ENCODE measurements at places on chromosomes 3 and 15.

GRCh38 chr3:195162033-195162669 is 108.8 kb downstream of the XXYLT1 start:
- no peak for DNase-seq

DNA sequence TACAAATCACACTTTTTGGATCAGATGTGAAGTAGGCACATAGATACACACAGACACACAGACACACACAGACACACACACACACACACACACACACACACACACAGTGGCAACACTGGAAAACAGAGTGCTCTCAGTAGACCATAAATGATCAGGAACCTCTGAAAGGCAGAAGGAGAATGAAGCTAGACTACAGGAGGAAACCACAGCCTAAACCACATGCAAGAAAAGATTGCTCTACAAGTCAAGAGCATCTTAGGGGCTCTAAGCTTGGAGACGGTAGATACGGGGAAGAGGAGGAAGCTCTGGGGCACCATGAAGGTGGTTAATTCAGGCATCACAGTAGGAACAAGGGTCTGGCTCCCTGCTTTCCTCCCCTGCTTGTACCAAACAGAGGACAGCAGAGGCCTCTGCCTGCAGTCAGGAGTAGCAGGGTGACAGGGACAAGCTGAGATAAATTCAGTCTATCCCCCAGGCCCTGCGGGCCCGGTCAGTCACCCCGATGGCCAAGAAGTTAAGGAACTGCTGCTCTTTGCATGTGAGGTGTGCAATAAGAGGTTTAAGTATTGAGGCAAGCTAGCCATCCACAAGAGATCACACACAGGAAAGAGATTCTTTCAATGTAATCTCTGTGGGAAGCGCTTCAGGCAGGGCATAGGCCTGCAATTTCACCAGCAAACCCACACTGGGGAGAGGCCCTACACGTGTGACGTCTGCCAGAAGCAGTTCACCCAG is 23.5 kb upstream of the ARPIN start:
- no peak for DNase-seq

GRCh38 chr3:16013568-16013967 is 160.9 kb upstream of the GALNT15 start:
- no peak for DNase-seq

DNA sequence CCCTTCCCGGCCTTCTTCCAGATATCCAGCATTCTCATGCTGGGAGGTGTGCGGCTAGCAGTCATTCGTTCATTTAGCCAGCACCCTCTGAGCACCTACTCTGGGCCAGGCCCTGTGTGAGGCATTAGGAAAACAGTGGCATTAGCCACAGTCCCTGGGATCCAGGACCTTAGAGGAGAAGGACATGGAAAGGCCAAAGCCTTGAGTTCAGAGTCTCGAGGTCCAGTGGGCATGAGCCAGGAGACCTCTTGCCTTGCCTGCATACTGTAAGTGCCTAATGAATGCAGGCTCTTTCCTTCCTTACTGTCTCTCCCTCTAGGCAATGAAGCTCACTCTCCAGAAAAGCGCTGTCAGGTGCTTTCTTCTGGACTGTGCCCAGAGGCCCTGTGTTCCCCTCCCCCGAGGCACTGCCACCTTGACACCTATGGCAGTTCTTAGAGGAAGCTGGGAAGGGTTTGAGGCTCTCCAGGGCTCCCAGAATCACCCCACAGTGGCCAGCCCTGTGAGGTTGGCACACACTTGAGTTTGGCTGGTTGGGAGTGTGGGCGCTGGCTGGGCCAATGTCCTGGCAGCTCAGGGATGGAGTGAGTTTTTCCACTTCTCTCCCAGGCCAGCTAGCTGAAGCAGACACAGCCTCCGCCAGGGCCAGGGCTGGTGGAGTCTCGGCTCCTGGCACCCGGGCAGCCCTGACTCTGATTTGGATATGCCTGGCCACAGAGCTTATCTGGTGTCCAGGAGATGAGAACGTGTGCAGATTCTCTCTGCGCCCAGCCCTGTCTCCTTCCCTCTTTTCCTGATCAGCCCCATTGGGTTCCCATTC is 5.4 kb downstream of the CORO2B start:
- DNase-seq: no peak

DNA sequence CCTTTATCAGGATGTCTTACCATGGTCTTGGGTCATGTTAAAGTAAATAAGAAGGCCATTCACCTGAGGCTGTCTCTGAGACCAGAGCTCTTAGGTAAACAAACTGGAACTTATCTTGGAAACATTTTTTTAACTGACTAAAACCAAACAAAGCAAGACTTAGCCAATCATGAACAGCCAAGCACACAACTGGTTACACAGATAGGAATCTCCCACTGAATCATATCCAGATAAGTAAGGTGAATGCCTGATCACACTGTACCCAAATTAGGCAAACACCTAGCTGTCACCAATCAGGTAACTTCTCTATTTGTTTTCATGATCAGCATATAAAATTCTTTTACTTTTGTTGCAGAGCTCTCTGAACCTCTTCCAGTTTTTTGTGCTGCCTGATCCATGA is 205.4 kb downstream of the CNTN3 start:
- DNase-seq: no peak

- no peak for DNase-seq
Observed at GRCh38 chr15:87620393-87620792, 636.1 kb downstream of the NTRK3 start.

- no peak for DNase-seq
Observed at GRCh38 chr3:106263546-106263945, 394.7 kb upstream of the CBLB start.

- DNase-seq: no peak
Observed at GRCh38 chr3:148903941-148904340, 38.8 kb downstream of the CPA3 start.

GRCh38 chr15:39554746-39555387 is 26.0 kb upstream of the THBS1 start:
- DNase-seq: no peak

GRCh38 chr3:42300013-42300412 is 34.0 kb upstream of the CCK start:
- no peak for DNase-seq

DNA sequence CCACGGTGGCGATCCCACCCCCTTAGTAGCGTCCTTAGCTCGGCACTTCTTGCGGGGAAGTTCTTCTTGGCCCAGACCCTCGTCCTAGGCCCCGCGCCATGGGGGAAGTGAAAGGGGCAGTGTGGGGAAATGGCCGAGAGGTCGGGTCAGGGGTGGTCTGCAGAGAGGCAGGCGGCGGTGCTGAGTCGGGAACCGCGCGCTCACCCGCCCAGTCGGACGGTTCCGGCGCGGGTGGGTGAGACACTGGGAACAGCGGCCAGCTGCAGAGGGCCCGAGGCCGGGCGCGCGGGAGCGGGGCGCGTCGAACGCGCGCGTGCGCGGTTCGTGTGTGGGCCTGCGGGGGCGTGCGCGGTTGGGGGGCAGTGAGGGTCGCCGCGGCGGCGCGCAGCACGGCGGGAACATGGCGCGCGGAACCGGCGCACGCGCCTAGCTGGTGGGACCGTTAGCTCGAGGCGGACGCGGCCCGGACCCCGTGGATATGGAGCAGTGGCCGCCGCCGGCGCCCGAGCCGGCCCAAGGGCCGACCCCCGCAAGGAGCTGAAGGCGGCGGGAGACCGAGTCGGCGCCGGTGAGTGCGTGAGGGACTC is 246.9 kb downstream of the GOLGA6L6 start:
- no peak for DNase-seq

- no peak for DNase-seq
Observed at GRCh38 chr3:107370907-107371306, 6.3 kb upstream of the CCDC54 start.

GRCh38 chr3:179551349-179552105 is 11.2 kb upstream of the ACTL6A start:
- no peak for DNase-seq

- no peak for DNase-seq
Observed at GRCh38 chr3:156602424-156602823, 47.5 kb upstream of the SSR3 start.

DNA sequence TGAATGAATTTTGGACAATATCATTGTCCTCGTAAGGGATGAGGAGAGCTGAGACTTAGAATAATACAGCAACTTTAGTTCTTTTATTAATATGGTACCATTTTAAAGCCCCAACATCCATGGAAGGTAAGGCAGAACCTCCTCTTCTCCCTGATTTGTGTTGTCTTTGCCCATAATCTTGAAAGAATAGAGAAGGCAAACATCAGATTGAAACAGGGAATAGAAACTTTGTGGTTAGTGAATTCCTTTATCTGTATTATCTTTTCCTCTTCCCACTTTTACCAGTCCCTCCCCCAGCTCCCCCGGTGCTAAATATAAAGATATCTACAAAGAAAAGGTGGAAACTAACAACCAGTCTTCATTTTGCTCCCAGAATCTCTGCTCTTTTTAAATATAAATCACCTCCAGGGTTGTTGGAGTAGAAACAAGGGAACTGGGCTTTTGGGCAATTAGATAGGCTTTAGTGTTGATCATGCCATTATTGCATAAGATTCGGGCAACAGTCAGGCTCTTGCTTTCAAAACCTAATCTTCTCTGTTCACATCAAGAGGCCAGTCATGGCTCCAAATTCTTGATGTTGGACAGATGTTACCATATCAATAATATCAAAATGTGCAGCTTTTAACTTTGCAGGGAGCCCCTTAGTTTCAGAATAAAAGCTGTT is 32.5 kb downstream of the ITPR1 start:
- no peak for DNase-seq

DNA sequence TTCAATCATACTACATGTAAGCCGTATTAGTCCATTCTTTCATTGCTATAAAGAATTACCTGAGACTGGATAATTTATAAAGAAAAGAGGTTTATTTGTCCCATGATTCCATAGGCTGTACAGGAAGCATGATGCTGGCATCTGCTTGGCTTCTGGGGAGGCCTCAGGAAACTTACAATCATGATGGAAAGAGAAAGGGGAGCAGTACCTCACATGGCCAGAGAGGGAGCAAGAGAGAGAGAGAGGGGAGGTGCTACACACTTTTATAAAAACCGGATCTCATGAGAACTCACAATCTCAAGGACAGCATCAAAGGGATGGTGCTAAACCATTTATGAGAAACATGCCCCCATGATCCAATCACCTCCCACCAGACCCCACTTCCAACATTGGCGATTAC is 14.3 kb upstream of the CLASP2 start:
- DNase-seq: no peak

- DNase-seq: no peak
Observed at GRCh38 chr15:76342058-76342381, 5.4 kb downstream of the ISL2 start.

GRCh38 chr3:161333696-161334095 is 37.6 kb downstream of the SPTSSB start:
- DNase-seq: no peak

GRCh38 chr3:196351541-196351940 is 13.4 kb upstream of the TM4SF19 start:
- DNase-seq: no peak

GRCh38 chr3:31770822-31771326 is 210.2 kb downstream of the OSBPL10 start:
- no peak for DNase-seq

GRCh38 chr15:33788906-33789540 is 179.3 kb upstream of the CHRM5 start:
- DNase-seq: no peak

DNA sequence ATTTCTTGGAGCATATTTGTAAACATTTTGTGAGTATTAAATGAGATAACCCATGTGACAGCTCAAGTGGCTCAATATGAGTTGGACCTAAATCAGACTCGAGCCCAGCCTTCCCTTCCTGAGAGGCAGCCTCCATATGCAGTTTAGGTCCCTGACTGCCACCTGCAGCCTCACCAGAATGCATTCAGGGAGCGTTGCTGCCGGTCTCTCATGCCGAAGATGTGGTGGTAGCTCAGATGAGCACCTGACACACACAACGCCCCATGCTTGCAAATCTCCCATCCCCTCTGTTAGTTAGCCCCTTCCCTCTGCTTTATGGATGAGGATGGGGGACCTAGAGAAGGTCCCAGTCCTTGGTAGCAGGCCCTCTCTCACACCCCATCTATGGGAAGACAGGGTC is 9.2 kb downstream of the ST6GAL1 start:
- no peak for DNase-seq

DNA sequence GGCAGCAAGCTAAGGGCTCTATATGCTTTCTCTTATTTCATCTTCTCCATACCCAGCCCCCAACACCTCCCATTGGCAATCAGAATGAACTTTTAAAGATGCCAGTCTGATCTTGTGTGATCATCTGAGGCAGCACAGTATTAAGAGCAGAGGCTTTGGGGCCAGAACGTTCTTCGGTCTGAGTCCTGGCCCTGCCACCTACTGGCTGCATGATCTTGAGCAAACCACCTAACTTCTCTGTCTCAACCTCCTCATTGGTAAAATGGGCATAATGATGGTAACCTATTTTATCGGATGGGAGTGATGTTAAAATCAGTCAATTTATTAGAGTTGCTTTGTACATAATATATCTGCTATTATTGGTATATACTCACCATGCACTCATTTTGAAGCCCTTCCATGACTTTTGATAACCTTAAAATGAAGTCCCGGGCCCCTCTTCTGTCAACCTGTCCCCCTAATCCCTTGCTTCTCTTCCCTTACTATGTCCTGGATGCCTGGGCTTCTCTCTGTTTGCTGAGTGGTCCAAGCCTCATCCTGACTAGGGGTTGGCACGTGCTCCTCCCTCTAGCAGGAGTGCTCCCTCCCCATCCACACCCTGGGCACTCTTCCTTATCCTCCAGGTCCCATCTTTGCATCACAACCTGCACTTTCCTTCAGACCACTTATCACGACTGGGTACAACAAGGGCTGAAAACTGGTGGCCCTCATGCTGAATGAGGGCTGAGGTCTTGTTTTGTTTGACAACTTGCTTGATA is 6.3 kb downstream of the EFCAB12 start:
- DNase-seq: no peak

GRCh38 chr3:173371848-173372487 is 25.6 kb upstream of the NLGN1 start:
- no peak for DNase-seq

DNA sequence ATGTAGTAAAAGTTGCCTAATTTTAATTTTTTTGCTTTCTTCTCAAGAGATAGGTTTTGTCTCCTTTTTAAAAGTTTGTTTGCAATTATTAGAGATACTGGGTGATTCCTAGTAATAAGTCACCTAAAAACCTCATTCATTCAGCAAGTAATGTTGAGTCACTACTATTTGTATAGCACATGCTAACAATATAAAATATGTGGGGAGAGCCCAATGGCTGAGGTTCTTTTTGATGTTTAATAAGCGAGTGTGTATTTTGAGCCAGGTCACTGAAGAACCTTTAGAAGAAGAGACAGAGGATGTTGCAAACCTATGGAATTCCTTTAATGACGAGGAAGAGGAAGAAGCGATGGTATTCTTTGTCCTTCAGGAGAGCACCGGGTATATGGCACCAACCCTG is 123.7 kb upstream of the CHRM5 start:
- DNase-seq: no peak

GRCh38 chr3:150299201-150299600 is 108.9 kb upstream of the TSC22D2 start:
- no peak for DNase-seq

DNA sequence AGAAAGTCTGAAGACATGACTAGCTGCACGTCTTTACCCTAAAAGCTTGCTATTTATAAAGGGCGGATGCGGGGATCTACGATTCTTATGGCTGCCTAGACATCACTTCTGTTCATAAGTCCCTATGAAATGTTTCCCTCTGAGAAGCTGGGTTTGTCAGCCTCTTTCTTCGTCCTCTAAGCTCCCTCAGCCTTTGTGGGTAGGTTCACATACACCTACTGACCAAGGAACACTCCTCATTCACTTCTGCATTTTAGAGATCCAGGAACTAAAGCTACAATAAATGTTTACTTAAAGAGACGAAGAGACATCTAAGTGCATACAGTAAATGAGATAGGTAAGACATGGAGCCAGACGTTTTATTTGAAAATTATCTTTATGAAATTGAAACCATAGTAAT is 16.7 kb upstream of the RAMAC start:
- no peak for DNase-seq

GRCh38 chr3:155629556-155629955 is 115.3 kb downstream of the PLCH1 start:
- DNase-seq: no peak
